Esophagus squamous epithelium (tissue), 5 donors: ENCODE measurements at places on chromosomes 5 and 9.

GRCh38 chr5:96142786-96143434, 181.3 kb upstream of the ELL2 start:
- DNase-seq, result no peak
- H3K36me3 ChIP-seq, result no peaks in the 10 kb centered on the region
- peak overlapping the region; percentile 53 for H3K27ac ChIP-seq
- no peaks in the 10 kb centered on the region for H3K4me1 ChIP-seq

- peak overlapping the region; percentile 66 for H3K4me3 ChIP-seq
- H3K4me1 ChIP-seq, result peaks cover 53% of the 10 kb centered on the region
- H3K27ac ChIP-seq, result peak overlapping the region; percentile 86
- H3K36me3 ChIP-seq, result peaks cover 4% of the 10 kb centered on the region
- no peaks in the 10 kb centered on the region for H3K27me3 ChIP-seq
These were observed 898 bp downstream of the CAMSAP1 start for GRCh38 chr9:135906291-135907005.

- no peak for DNase-seq
- H3K27me3 ChIP-seq, result no peaks in the 10 kb centered on the region
- H3K27ac ChIP-seq, result peak overlapping the region; percentile 86
- H3K4me3 ChIP-seq, result peak overlapping the region; percentile 20
These were observed 5.9 kb downstream of the SSNA1 start for GRCh38 chr9:137194388-137194787.

- no peak for DNase-seq
- no peaks in the 10 kb centered on the region for H3K36me3 ChIP-seq
- H3K4me1 ChIP-seq, result no peaks in the 10 kb centered on the region
- H3K27ac ChIP-seq, result no peak overlapping the region
- H3K27me3 ChIP-seq, result no peaks in the 10 kb centered on the region
- no peak overlapping the region for H3K4me3 ChIP-seq
These were observed 476.6 kb upstream of the SGCD start for GRCh38 chr5:155850370-155850769.

DNA sequence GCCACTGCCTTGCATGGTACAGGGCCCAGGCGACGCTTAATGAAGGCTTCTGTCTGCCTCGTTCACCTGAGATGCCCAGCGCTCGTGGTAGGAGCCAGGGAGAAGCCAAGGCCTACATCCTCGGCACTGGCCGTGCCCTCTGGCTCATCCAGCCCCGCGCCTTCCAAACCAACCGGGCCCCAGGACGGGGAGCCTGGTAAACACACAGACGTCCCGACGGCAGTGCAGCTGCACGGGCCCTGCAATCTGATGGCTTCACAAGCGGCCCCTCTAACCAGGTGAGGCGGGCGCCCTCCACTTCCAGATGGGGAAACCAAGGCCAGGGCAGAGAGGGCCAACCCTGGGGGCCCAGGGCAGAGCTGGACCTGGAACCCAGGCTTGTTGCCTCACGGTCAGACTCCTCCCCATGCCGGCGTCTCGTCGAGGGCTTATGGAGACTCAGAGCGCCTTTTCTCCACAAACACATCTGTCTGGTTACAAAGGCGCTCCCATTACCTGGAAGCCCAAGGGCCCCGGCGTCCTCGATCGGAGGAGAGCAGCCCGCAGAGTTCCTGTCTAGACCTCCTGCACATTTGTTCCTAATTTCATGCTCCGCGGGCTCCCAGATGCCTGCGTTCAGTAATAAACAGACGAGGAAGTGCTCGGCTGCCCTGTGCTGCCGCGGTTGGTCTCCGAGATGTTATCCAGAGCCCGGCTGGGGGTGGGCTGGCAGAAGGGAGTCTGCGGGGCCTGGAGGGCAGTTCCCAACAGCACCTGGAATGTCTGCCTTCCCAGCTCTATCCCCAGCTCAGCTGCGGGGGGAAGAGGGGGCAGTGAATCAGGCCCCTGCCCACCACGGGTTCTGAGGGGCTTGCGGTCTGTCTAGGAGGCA, 23.5 kb downstream of the FAM163B start:
- H3K4me3 ChIP-seq, result no peak overlapping the region
- H3K27me3 ChIP-seq, result peaks cover 67% of the 10 kb centered on the region
- peaks cover 22% of the 10 kb centered on the region for H3K4me1 ChIP-seq
- no peaks in the 10 kb centered on the region for H3K36me3 ChIP-seq

DNA sequence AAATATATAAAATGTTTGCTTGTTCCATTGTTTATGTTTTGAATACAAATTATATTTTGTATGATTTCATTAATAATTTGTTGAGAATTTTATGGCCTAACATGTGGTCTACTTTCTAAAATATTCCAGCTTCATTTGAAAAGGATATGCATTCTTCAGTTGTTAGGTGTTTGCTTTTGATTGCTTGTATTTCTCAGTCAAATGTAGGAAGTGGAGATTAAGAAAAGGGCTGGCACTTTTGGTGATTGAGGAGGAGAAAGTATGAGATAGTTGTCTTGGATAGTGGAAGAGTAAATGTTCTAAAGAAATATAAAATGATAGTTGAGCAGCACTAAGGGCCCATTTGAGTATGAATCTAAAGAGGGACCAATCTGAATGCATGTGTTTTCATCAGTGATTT, 23.1 kb downstream of the JAK2 start:
- DNase-seq, result no peak
- H3K27me3 ChIP-seq, result no peaks in the 10 kb centered on the region
- no peak overlapping the region for H3K27ac ChIP-seq
- H3K4me1 ChIP-seq, result peaks cover 2% of the 10 kb centered on the region

- no peaks in the 10 kb centered on the region for H3K36me3 ChIP-seq
- H3K27ac ChIP-seq, result no peak overlapping the region
- H3K27me3 ChIP-seq, result peaks cover 36% of the 10 kb centered on the region
- no peak for DNase-seq
These were observed 5.8 kb upstream of the HAND1 start for GRCh38 chr5:154483654-154484392.

DNA sequence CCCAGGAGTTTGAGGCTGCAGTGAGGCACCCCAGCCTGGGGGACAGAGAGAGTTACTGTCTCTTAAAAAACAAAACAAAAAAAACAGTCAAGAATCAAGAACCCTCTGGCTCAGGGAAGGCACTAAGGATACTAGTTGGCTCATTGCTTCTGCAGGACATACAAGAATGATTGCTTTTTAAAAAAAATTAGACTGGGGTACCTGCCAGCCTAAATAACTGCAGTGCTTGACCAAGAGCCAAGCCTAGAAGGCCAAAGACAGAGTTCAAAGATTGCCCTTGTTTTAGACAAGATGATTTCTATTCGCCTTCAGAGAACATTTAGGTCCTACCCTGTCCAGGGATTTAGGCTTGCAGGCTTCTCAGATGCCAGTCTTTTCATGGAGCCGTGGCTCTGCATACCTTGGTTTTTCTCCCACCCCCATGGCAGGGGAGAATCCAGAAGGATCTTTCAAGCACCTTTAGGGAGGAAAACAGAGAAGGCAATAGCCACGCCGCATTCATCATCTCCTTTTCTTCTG, 93.7 kb upstream of the IL6ST start:
- H3K27ac ChIP-seq, result no peak overlapping the region
- H3K27me3 ChIP-seq, result no peaks in the 10 kb centered on the region
- H3K4me1 ChIP-seq, result peaks cover 8% of the 10 kb centered on the region
- no peaks in the 10 kb centered on the region for H3K36me3 ChIP-seq
- DNase-seq, result no peak
- H3K4me3 ChIP-seq, result no peak overlapping the region

DNA sequence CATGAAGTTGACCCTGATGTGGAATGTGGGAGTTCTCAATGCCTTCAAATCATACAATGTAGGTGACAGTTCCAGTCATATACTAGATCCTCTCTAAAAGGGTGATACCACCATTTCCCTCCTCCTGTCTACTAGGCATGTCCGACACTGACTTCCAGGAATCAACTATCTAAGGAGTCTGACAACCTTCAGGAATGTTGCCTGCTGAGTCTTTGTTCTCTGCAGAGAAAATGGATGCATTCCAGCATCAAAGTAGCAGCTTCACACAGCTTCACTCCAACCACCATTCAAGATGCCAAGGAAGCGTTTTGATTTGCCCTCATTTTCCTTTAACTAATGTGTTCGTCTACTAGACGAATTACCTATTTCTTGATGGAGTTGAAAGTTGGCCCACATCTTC, 530.2 kb downstream of the EBF1 start:
- H3K36me3 ChIP-seq, result no peaks in the 10 kb centered on the region
- H3K4me1 ChIP-seq, result no peaks in the 10 kb centered on the region
- no peak overlapping the region for H3K4me3 ChIP-seq
- no peak for DNase-seq

DNA sequence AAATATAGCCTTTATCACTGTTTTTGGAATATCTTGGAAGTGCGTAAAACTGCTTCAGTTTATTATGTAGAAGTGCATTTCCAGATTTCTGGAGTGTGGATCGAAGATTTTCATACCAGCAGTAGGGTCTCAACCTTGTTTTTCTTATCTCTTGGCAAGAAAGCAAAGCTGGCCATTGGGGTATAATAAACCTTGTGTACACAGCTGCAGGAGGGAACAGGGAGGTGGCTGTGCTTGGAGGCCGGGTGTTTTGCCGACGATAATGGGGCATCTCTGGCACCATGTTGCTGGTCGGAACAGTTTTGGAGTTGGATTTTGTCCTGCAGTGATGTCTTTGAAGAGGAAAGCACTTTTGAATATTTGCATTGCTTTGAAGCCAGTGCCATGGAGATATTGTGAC, 308.8 kb upstream of the DMRT1 start:
- H3K27ac ChIP-seq, result peak overlapping the region; percentile 9
- H3K27me3 ChIP-seq, result no peaks in the 10 kb centered on the region
- DNase-seq, result no peak
- H3K36me3 ChIP-seq, result no peaks in the 10 kb centered on the region

DNA sequence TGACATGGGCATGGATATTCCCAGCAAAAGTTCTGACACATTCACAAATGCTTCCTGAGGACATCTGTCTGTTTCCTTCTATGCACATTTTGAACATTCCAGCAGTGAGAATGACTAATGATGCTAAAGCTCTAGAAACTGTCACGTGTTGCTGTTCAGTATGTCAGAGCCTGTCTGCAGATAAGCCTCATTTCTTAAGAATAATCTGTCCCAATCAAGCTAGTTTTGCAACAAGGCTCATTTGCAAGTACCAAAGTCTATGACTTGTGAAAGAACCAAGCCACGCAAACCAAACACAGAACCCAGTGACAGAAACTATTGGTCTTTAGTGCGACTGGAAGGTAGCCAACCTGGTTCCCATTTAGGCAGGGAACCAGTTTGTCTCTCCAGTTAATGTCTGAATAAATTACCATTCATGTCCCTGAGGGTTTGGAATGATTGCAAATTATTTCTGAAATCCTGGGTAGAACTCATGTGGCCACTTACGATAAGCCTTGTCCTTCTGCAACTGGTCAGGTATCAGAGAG, 178.5 kb downstream of the C9orf152 start:
- no peak overlapping the region for H3K4me3 ChIP-seq
- no peak for DNase-seq
- H3K27me3 ChIP-seq, result no peaks in the 10 kb centered on the region
- H3K36me3 ChIP-seq, result no peaks in the 10 kb centered on the region
- peaks cover 41% of the 10 kb centered on the region for H3K4me1 ChIP-seq
